ENCODE measurements at places on chromosomes 12 and 14.

DNA sequence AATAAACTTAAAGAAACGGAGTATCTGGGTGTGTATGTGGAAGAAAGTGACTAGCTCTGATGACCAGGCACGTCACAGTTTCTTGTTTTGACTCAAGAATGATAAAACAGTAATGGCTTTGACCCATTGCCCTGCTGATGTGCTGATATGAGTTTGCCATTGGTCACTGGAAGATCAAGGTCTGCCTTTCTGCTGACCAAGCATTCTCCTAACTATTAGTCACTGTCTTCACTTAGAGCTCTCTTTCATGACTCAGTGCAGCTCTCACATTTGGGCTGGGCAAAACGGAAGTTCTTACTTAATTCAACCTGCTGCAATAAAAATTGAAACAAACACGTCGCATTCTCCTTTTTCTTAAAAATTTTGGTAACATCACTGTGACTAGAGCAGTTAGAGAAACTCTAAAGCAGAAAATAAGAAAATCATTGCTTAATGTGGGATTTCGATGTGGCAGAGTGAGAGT is 366.7 kb downstream of the BTG1 start:
- no peak for DNase-seq

GRCh38 chr14:103731916-103732867 is 16.6 kb downstream of the ZFYVE21 start:
- DNase-seq, result no peak

- no peak for DNase-seq
Measured at GRCh38 chr14:100336618-100337530, 13.7 kb downstream of the SLC25A47 start.

DNA sequence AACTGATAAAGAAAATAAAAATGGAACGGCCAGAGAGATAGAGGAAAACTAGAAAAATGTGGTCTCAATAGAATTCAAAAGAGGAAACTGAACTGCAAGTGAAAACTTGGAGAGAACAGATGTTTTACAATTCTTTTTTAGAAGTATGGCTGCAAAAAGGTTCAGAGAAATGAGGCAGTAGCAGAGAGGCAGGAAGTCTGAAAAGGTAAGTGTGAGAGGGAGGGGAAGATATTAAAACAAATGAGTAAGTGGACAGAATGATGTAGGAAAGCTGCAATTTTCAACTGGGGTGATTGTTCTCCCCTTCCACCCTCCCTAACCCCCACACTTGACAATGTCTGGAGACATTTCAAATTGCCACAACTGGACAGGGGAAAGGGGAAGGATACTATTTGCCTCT is 12.9 kb downstream of the BTBD7 start:
- no peak for DNase-seq

GRCh38 chr14:51368721-51369163 is 128.7 kb downstream of the TMX1 start:
- DNase-seq, result no peak

- no peak for DNase-seq
Measured at GRCh38 chr14:83342590-83342989, 1808.9 kb upstream of the SEL1L start.

All from NCI-H2081 treated with DMSO at 0.1 percent for 48 hours (cell line).